ENCODE measurements at places on chromosomes 3 and 15. TPM values are rescaled to one million over a fixed set of nuclear protein-coding genes. Genes with fewer than 3 reads are reported as not detected.

NECTIN3 gene
- total RNA-seq: 27.6 TPM

GNAT1 gene
- total RNA-seq: not detected

SI gene
- total RNA-seq: not detected

CYP19A1 gene
- total RNA-seq: 0.34 TPM

SNRPA1 gene
- 131 TPM for total RNA-seq

CCR2 gene
- total RNA-seq: not detected

PARP15 gene
- total RNA-seq: not detected

EEF1AKMT4 gene
- total RNA-seq: 9.6 TPM

RHOV gene
- 4.2 TPM for total RNA-seq

TMEM212 gene
- not detected for total RNA-seq

PAQR5 gene
- 97.0 TPM for total RNA-seq

A4GNT gene
- not detected for total RNA-seq

SERINC4 gene
- not detected for total RNA-seq

ELP6 gene
- 29.2 TPM for total RNA-seq

SYNPR gene
- total RNA-seq: not detected

COLQ gene
- 0.23 TPM for total RNA-seq

IFT122 gene
- total RNA-seq: 13.2 TPM

CHST14 gene
- 17.6 TPM for total RNA-seq

SLC28A1 gene
- total RNA-seq: not detected

FGD5 gene
- total RNA-seq: not detected

KNG1 gene
- total RNA-seq: not detected

TGM5 gene
- not detected for total RNA-seq

TTLL13 gene
- total RNA-seq: 0.12 TPM

ST3GAL6 gene
- total RNA-seq: 1.2 TPM

CD200 gene
- total RNA-seq: not detected

KBTBD13 gene
- total RNA-seq: not detected

SPINT1 gene
- 0.91 TPM for total RNA-seq

NR2E3 gene
- 0.19 TPM for total RNA-seq

ITGA11 gene
- total RNA-seq: 2.4 TPM

FMN1 gene
- total RNA-seq: 0.38 TPM

UNC45A gene
- total RNA-seq: 54.0 TPM

NR1I2 gene
- total RNA-seq: not detected

WDR76 gene
- 12.9 TPM for total RNA-seq

TMEM207 gene
- not detected for total RNA-seq

MYL3 gene
- total RNA-seq: not detected

TAMM41 gene
- total RNA-seq: 29.1 TPM

SLC6A6 gene
- 85.5 TPM for total RNA-seq

TRIM42 gene
- total RNA-seq: not detected

SPINK8 gene
- not detected for total RNA-seq

CLRN1 gene
- not detected for total RNA-seq

PTH1R gene
- 1.8 TPM for total RNA-seq

LAMB2 gene
- total RNA-seq: 114 TPM

PLA2G4D gene
- total RNA-seq: not detected

LIPC gene
- 0.09 TPM for total RNA-seq

NPAP1 gene
- total RNA-seq: not detected

SLC7A14 gene
- total RNA-seq: not detected

PFKFB4 gene
- total RNA-seq: 12.3 TPM

WDR93 gene
- 0.25 TPM for total RNA-seq

SFMBT1 gene
- 7.3 TPM for total RNA-seq

UCN2 gene
- 8.9 TPM for total RNA-seq

TMC3 gene
- total RNA-seq: not detected

ANKUB1 gene
- total RNA-seq: not detected

ARHGAP31 gene
- 1.5 TPM for total RNA-seq

Data from A549 treated with Mapracorat at 1 μM for 4 hours (cell line).